ENCODE measurements at places on chromosomes 11 and 22.

GRCh38 chr11:110962921-110963320, 250.7 kb upstream of the ARHGAP20 start:
- no peak for DNase-seq

DNA sequence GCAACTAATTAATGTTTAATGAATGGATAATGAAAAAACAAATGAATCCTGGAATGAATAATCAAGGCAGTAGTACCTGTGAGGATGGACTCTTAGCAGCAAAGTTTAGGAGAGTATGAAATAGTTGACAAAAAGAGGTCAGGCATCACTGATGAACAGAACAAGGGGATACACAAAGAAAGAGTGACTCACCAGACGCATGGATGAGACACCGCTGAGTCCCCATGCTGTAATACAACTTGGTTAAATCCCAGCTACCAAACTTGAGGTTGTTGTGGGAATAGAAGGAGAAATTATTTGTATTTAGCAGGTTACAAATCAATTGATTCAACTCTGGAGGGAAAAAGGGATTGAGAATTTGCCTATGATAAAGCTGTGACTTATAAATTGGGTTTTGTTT, 976.9 kb upstream of the TENM4 start:
- DNase-seq, result no peak

GRCh38 chr22:46614025-46614931, 5.9 kb upstream of the GRAMD4 start:
- DNase-seq, result no peak

- DNase-seq, result no peak
Measured at GRCh38 chr22:20781272-20781990, 7.5 kb downstream of the SERPIND1 start.

DNA sequence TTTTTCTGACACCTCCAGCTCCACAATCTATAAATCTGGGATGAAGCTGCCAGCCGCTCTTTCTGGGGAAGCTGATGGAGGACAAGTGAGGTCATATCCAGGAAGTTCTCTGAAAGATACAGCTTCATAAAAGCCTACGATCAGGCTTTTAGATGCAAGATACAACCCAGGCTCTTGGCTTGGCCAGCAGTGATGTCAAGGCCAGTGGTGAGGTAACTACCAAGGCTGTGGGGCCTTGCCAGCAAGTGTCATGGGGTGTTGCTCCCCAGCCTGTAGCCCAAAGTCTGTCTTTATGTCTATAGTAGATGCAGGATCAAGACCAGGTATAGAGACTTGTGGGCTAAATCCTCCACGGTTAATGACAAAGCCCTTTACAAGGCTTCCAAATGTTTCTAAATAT, 70.1 kb upstream of the TIMP3 start:
- no peak for DNase-seq

- no peak for DNase-seq
Measured at GRCh38 chr22:17734187-17734586, 40.1 kb downstream of the BID start.

DNA sequence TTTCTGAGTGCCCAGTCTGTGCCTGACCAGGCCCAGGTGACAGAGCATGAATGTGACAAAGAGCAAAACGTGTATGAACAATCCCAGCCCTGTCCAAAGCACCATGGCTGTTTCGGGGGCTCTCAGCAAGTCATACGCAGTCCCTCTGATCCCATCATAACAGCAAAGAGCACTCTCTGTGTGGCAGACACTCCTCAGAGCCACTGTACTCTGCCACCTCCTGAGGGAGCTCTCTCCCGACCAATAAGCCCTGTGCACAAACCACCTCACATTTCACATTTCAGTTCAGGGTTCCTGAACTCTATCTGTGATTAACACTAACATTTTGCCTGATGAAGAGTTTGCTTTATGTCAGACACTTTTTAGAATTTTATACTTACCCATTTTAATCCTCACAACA, 6.6 kb downstream of the DGCR2 start:
- no peak for DNase-seq
